ENCODE measurements at places on chromosomes 12 and 14.

- no peak for DNase-seq
Observed at GRCh38 chr12:6923851-6924250, 3.9 kb upstream of the ATN1 start.

DNA sequence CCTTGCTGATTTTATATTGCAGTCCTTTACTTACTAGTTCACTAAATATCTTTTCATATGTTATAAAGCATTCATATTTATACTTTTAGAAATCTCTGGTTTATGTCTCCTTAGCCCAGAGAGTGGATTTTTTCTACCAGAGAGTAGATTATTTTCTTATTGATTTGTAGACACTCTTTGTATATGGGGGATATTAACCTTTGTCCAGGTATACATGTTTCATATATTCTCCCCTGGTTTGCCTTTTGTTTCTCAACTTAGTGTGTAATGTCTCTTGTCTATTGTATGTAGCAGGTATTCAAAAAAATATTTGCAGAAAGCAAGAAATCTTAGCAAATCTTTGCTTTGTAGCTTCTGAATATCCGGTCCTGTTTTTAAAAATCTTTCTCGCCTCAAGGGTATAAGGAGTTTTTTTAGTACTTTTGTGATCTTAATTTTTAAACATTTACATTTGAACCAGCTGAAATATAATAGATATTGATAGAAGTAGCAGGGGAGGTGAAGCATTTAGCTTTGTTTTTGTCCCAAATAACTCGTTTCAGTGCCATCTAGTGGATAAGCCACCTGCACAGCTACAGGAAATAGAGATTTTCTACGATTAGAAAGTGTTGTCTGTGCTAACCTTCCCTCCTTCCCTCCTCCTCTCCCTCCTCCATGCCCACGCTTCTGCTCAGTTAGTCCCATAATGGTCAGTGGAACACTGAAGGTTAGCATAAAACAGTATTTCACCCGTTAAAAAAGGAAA is 97.0 kb downstream of the PHETA1 start:
- no peak for DNase-seq

DNA sequence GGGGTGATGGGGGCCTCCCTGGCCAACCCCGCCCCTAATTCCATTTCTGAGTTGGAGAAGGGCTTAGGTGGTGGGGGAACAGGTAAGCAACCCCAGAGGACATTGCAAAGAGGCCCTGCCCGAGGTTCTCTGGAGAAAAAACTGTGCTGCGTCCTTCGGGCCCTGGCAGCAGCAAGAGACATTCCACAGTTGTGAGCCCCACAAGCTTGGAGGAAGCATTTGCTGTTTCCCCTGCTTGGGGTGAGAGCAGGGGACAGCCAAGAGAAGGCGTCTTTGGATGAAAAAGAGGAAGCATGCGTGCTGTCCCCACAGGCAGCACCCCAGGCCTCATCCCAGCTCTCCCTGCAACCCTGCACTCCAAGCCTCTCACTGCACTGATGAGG is 1.3 kb downstream of the BDKRB2 start:
- DNase-seq = no peak

GRCh38 chr12:92132288-92132687 is 13.4 kb downstream of the BTG1 start:
- DNase-seq = no peak

DNA sequence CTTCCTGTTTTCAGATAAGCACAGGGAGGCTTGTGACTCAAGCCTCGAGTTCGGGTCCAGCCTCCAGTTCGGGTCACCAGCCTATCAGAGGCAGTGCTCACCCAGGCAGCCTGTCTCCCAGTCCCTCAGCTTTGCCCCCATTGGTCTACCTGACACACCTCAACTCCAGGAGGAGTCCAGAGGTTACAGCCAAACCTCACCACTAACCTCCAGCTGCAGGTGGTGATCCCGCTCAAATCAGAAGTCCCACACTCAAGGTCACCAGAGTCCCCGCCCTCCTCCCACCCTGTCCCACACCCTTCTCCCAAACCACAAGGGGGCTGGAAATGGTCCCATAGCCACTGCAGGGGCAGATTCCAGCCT is 42.1 kb downstream of the KDM2B start:
- DNase-seq = no peak

- no peak for DNase-seq
Observed at GRCh38 chr14:103232831-103233319, 101.2 kb upstream of the EIF5 start.

GRCh38 chr12:117738233-117738632 is 230.6 kb downstream of the KSR2 start:
- no peak for DNase-seq

DNA sequence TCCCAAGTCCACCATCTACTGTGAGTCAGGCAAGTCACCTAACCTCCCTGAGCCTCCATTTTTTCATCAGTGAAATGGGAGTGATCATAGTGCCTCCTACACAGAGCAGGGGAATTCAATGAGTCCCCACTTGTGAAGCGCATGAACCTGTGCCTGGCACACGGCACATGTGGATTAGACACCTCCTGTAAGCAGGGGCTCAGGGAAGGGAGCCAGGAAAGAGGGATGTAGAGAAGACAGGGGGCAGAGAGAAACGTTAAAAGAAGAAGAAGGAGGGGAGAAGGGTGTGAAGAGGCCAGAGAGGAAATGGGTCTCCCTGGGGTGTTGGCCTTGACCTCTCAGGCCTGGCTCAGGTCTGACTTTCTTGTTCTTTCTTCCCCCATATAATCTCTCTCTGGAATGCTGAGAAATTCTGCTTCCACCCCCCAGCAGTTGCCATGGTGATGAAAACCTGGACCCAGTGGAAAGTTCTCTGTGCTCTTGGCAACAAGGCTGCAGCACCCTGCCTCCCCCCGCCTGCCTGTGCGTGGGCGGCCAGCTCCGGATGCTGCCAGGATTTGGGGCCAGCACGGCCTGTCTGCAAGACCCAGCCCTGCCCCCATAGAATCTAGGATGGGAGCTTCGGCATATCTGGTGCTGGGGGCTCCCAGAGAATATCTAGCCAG is 94.5 kb downstream of the CALM1 start:
- DNase-seq = peak; percentile 20

DNA sequence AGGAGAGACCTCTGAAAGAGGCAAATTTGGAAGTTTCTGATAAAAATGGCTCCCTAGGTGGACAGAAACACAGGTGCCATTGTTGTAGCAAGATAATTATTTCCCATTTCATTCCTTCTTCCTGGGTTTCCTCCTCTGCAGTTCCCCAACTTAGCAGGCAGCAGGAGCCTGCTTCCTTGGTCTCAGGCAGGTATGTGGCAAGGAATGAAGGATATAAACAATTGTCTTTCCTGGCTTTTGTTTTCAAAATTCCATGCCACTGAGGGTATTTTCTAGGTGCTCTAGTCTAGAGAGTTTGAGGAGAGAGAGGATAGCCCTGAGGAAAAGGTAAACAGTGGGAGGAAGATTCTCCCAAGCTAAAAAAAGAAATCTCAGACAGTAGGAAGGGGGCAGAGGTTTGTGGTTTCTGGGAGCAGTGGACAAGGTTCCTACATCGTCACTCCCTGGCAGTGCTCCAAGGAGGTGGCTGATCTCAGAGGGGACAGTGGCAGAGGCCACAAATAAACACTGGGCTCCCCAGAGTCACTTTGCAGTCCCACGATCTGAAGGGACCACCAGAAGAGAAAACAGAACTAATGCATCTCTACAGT is 82.6 kb upstream of the IGF1 start:
- DNase-seq = no peak

DNA sequence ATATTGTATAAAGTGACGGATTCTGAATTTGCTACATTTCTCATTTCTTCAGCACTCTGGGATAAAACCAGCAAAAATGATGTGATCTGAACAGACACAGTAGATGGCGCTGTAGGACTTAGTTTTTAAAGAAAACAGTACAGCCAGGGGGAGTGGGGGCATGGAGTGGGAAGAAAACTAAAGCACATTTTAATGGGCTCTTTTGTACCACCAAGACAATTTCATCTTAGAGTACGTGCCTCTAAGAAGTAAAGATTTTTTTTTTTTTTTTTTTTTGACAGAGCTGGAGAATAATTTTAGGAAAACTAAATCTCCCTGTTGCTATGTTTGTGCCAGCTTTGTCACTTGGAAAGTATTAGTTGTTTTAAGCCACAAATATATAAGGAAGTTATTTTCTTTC is 124.4 kb downstream of the RAD51B start:
- peak; percentile 86 for DNase-seq

Measured in fibroblast of lung (primary cell).